ENCODE measurements at places on chromosomes 1 and 21. TPM values are rescaled to one million over a fixed set of nuclear protein-coding genes. Genes with fewer than 3 reads are reported as not detected.

The TAS1R1 gene
- 0.36 TPM for total RNA-seq

The INAVA gene
- total RNA-seq = 0.55 TPM

The NBPF11 gene
- total RNA-seq = 5.0 TPM

The MFAP2 gene
- 12.4 TPM for total RNA-seq
